Nucleus accumbens (tissue), 56 donors: ENCODE measurements at places on chromosomes 12 and 14.

- DNase-seq, result no peak
Observed at GRCh38 chr12:6833189-6833890, 5.1 kb downstream of the P3H3 start.

DNA sequence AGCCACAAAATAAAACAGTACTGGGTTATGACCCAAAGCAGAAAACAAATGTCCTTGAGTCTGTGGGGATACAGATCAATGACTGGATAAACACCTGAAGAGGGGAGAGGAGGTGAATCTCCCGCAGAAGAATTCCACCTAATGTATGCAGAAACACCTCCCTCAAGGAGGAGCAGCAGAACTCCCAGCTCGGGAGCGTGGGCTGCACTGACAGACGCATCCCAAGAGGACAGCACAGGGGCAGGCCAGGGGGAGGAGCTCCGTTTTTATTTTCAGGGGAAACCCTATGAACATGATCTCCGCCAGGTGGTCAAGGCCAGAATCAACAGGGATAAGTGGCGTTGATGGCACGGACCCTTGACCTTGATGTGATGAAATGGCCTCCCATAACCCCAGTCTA, 41.8 kb upstream of the PPP2R5C start:
- peak; percentile 10 for DNase-seq

- no peak for DNase-seq
Observed at GRCh38 chr12:7439579-7440505, 4.1 kb downstream of the CD163L1 start.

DNA sequence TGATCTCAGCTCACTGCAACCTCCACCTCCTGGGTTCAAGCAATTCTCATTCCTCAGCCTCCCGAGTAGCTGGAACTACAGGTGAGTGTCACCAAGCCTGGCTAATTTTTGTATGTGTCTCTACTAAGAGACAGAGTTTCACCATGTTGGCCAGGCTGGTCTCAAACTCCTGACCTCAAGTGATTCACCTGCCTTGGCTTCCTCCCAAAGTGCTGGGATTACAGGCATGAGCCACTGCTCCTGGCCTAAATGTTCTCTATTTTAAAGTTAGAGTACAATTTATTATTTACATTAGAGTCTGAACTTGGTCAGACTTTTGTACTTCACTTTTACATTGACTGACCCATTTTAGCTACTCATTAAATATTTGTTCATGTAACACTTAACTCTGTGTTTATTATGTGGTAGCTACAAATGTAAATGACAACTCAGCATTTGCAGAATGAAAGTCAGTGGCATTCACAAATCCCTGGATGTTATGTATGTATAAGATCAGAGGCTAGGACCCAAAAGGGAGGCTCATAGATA, 409.6 kb downstream of the APAF1 start:
- DNase-seq, result no peak

DNA sequence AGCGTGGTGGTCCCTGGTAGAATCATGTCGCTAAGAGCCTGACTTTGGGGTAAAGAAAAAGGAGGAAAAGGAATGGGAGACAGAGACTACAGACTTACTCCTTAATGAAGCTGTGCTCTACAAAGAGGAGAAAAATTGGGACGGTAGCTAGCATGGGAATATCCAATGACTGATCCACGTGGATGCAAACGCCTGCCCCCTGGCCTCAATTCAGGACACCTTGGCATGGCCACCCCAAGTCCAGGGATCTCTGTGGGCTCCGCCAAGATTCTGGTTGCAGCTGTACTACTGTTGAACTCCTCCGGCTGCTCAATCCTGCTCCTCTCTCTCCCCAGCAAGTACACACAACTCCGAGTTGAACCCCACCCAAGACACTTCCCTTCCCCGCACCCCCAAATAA, 70.5 kb upstream of the DIO3 start:
- DNase-seq, result no peak

- peak; percentile 7 for DNase-seq
Observed at GRCh38 chr12:103930787-103931735, 851 bp downstream of the HSP90B1 start.

DNA sequence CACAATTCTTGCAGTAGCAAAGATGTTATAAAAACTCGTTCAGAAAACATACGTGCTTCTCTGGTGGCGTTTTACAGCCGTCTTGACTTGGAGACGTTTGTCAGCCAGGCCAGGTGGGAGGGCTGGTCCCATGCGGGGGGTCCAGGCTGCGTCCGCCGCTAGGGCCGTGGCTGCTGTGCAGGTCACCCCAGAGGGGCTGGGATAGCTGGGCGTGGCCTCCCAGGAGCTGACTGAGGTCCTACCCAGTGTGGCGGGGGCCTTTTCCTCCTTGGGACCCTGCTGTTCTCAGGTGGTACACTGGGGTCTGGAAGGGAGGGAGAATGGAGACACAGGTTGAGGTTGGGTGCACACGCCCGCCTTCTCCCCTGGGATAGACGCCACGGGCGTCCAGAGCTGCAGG, 25.2 kb downstream of the MTA1 start:
- no peak for DNase-seq

- no peak for DNase-seq
Observed at GRCh38 chr14:61683108-61683507, 12.2 kb upstream of the HIF1A start.

GRCh38 chr14:103801459-103801858, 45.9 kb downstream of the PPP1R13B start:
- no peak for DNase-seq

DNA sequence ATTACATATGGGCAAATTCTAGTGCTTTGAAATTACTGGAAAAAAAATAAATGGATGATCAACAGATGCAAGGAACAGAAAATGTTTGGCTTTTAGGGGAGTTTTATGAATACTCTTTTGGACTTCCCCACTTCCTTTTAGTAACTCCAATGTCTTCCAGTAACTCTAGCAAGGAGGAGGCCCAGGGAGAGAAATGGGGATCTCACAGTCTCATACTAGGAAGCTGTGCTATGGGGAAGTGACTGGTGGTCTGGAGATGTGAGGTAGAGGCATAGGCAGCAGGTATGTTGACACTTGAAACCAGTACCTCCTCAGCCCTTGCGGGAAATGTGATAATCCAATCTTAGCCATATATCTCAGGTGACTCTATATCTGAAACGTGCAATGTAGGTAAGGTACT, 68.1 kb downstream of the CRADD start:
- DNase-seq, result no peak

DNA sequence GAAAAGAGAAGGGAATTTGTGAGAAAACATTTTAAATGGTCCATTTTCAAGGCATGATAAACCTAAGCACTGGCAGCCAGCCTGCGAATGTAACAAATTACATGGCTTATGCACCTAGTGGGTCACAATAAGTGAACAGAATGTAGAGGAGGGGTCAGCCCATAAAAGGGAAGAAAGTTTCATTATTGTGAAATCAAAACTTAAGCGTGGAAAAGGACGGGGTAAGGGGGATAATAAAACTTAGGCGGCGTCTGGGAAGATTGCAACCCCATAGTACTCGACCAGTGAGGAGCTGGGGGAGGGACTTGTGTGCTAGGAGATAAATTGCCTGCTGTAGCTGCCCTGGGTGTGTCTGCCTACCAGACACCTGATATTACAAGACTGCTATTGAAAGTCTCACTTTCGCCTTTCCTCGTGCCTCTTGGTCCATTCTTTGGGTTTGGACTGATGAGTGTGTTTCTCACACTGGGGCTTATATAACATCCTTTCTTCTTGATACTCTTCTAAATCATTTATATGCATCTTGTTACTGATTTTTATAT, 40.6 kb downstream of the ZDHHC17 start:
- no peak for DNase-seq

GRCh38 chr14:43105305-43105704, 1401.8 kb downstream of the FSCB start:
- no peak for DNase-seq

DNA sequence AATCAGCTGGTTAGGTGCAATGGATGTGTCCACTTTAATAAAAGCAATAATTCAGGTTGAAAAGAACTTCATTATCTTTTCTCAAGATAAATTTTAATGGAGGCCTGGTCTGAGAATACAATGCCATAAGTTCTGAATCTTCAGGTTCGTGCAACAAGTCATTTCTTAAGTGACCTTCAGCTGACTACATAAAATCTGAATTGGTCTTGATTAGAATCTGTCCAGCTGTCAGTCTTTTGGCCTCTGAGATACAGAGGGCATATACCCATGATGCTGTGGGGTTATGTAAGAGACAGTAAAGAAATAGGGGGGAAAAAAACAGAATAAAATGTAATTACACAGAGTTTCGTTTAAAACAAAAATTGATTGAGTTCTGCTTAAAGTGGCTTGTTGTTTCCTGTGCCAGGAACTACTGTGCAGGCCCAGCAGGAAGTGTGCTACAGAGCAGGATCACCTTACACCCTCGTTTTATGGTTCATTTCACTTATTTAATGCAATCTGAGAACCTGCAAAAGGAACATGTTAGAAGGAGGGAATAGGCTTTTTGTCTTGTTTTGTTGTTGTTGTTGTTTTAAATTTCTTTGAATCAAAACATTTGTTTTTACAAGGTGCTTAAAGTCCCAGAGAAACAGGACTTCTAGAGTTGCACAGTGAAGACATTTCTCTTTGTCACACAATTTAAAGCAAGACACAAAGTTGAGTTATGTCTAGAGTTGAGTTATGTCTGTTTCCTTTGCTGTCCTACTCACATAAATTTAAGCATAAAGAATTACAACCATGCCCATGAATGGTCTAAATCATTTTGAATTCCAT, 64.2 kb downstream of the LGR5 start:
- no peak for DNase-seq

- peak; percentile 71 for DNase-seq
Observed at GRCh38 chr12:81759190-81760051, at the start of gene PPFIA2. PPFIA2 (minus strand) TSS chr12:81759350.

GRCh38 chr14:50038398-50039119, 77.8 kb downstream of the VCPKMT start:
- DNase-seq, result no peak

GRCh38 chr12:89840162-89840922, 131.7 kb upstream of the ATP2B1 start:
- DNase-seq, result no peak

GRCh38 chr12:13661005-13661887, 320.2 kb downstream of the GRIN2B start:
- DNase-seq, result peak; percentile 40

DNA sequence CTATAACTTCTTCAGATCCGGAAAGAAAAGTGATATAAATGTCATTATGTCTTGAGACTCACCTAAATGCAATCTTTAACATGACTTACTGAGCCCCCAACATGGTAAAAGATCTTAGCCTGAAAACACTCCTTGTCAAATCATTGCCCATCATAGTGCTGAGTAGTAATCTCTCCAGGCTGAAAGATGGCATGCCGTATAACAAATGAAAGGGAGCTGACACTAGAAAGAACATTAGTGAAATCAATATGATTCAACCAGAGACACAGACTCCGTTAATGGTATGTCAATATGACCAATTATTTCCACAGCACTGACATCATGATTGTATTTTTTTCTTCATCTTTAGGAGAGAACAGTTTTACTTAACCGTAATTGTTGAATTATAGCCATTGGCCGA, 54.4 kb downstream of the BICD1 start:
- no peak for DNase-seq

DNA sequence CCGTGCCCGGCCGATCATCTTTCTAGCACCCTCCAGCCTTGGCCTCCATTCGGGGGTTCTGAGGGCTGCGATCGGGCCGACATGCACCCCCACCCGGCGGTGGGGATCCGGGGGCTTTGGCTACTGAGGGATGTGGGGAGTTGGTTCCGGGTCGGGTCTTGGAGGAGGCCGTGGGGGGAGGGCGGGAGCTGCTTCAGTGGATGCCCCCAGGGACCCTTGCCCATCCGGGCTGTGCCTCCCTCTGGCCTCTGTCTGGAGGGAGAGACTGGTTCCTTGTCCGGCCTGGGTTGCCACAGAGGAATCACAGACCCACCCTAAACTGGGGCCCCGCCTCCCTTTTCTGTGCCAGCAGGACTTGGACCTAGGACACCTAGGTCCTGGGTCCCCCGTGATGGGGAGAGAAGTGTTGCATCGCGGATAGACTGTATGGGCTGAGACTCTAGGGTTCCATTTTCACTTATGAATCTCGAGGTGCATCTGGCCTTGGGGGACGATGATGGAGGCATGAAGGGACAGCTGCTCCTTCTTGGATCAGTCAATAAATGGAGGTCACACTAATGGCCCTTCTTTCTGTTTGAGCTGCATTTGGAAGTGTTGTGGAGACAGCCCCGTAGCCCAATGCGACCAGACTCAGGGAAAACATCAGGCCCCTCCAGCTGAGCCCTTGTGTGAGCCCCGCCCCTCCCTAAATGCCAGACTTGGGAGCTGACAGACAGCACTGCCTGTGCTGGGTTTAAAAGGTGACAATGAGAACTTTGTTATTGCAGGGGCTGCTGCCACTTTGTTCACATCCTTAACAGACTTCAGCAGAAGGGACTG, 577 bp downstream of the DTX3 start:
- DNase-seq, result peak; percentile 41

DNA sequence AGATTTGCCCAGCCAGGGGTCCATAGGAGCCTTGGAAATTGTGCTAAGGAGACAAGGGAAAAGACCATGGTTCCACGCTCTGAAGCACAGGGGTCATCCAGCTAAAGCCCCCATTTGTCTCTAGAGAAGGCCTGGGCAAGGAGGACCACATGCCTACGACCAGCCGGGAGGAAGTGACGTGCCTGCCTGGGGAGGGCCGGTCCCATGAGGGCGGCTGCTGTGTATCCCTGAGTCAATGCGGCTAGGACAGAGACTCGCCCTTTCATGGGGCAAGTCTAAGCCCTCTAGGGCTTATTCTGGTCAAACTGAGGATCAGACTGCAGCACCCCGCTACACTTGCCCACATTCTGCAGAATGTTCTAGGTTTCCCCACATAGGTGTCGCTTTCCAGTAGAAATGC, 20.6 kb upstream of the RIN3 start:
- no peak for DNase-seq

DNA sequence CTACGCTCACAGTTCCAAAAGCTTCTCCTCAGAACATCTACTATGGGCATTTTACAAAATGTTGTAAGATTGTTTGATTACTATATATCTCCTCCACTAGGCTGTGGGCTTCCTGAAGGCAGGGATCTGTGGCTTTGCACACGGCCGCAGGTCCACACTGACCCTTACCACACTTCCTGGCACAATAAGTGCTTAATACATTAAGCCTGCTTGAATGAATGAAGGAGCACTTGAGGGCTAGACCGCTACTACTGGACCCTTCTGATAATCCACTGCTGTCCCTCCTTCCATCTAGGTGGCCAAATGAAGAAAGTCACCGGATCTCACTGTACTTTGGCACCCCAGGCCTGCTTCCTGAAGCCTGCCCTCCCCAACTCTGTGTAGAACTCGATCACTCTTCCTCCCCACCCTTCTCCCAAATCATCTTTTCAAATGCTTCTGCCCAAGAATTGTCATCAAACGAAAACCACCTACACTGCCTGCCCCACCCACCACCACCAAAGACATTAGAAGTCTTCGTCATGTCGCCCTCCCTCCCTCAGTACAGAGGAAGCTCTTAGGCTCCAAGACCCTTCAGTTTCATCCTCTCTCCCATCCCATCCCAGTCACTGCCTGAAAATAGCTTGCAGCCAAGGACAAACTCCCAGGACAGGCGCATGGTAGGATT, 596 bp upstream of the ZBTB39 start:
- DNase-seq, result no peak

DNA sequence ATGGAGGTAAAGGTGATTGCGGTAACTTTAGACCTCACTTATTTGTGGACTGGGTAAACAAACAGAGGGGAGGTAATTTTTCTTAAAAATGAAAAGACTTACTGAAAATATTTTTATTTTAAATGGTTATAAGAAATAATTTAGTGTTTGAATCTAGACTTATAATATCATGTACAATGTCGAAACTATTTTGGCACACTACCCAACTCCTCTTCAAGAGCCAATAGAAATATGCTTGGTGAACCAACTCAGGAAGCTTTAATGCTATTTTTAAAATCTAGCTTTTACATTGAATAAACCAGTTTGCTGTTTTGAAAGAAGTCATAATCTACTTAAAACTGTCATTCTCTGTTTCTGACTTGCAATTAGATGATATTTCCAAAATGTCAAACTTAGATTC, 175.8 kb upstream of the NPAS3 start:
- no peak for DNase-seq
